Transverse colon (tissue), 4 donors: ENCODE measurements at places on chromosomes 2 and 18. TPM values are rescaled to one million over a fixed set of nuclear protein-coding genes. Genes with fewer than 3 reads are reported as not detected.

GRCh38 chr2:211408483-211408891 lies 852.1 kb downstream of the CPS1 start:
- no peak for DNase-seq

- peak; percentile 90 for DNase-seq
These were observed 5.4 kb upstream of the SATB2 start for GRCh38 chr2:199462956-199463692.

- DNase-seq, result no peak
These were observed 180.9 kb downstream of the PDE1A start for GRCh38 chr2:182245963-182246362.

- no peak for DNase-seq
These were observed 63.2 kb upstream of the ACAA2 start for GRCh38 chr18:49876536-49876935.

DNA sequence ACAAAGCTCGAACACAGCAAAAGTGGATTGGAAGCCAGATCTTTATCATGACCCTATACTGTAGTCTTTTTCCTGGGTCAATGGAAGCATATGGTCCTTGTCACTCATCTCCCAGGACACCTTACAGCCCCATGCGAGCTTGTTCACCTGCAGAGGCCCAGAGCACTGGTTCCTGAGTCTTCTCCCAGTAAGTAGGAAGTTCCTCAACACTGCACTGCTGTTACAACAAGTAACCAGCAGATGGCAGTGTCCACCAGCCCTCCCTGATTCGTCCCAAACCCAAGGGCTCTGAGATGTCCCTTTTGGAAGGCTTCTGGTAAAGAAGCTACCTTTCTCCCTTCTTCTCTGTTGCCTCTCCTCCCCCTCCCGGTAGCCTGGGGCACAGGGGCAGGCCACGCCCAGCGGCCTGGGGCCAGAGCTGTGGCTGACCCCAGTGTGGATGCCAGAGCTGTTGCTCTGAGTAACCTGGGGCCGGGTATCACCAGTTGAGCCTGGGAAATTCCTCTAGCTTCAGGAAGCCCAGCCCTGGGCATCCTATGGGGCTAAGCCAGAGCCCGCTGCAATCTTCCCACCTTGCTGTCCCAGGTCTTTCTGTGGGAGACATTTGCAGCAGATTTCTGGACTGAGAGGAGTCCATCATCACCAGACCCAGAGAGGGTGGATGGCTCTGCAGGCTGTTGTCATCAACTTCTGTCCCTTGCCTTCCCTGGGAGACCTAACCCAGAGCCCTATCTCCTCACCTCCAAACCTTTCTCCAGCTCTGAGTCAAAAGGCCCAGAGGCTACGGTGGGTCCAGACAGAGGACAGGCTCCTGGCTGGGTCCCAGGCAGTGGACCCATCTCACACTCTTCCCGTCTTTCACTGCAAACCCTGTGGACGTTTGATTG lies 5.3 kb upstream of the GDF7 start:
- peak; percentile 73 for DNase-seq

IL1B gene
- total RNA-seq, result 7.1 TPM

DAW1 gene
- total RNA-seq, result not detected
